Stimulated activated CD4-positive, alpha-beta T cell treated with anti-CD3 and anti-CD28 coated beads, Interleukin-1b, Interleukin-23, amount 100 ng/mL, for 4 hours (primary cell): ENCODE measurements at places on chromosomes 6 and 20.

GRCh38 chr20:49490689-49491088 is 8.2 kb upstream of the KCNB1 start:
- DNase-seq = no peak

DNA sequence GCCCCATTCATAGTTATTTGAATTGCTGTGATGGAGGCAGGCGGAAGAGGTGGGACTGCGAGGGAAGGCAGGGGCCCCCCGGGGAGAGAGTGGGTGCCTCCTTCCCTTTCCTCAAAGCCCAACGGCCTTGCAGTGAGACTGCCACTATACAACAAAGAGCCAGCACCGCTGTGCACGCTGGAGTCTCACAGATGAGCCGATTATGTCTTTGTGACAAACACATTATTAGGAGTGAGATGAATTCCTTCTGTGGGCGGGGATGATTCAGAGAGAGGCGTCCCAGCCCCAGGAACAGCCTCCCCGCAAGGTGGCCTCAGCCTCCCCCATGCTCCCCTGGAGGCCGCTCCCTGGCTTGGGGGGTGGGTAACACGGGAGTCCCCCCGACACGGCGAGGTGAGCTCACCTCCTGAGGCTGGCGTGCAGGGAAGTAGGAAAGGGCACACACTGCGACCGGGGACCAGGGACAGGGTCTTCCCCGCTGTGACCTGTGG is 26.7 kb downstream of the NTSR1 start:
- no peak for DNase-seq

DNA sequence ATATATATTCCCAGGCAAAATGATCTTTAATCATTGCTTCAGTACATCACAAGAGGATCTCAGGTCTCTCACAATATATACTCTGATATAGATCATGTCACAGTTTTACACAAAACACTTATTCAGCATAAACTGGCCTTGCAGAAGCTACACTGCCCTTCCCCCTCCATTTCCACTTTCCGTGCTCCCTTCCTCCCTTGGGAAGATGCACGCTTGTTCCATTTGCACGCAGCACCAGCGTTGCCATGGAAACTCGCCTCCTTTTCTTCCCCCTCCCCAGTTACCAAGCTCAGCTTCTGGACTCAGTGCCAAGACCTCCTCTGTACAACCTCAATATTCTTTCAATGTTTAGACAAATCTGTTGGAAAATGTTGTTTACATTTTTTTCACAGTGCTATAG is 154.6 kb downstream of the RFPL4B start:
- no peak for DNase-seq

DNA sequence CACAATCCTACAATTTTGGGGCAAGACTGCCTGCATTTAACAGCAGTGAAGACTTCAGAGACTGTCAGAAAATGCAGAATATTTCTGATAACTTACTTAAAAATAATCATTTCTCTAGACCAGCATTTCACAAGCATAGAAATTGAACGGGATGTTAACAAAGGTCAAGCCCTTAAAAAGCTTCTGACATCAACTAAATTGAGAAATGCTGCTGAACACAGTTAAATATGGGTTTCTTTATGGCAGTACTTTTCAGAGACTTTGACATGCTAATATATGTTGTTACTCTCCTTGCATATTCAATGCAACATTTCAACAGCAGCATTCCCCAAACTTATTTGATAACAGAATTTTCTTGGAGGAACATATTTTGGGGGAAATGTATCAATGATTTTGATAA is 84.5 kb downstream of the KIF13A start:
- no peak for DNase-seq

DNA sequence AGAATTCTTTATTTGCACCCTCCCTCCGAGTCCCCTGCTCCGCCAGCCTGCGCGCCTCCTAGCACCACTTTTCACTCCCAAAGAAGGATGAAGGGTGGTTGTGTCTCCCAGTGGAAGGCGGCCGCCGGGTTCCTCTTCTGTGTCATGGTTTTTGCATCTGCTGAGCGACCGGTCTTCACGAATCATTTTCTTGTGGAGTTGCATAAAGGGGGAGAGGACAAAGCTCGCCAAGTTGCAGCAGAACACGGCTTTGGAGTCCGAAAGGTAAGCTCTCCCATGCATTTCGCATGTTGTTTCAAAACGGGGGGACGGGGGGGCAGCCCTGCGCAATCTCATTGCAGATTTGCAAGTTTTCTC is 357 bp downstream of the PCSK2 start:
- no peak for DNase-seq

DNA sequence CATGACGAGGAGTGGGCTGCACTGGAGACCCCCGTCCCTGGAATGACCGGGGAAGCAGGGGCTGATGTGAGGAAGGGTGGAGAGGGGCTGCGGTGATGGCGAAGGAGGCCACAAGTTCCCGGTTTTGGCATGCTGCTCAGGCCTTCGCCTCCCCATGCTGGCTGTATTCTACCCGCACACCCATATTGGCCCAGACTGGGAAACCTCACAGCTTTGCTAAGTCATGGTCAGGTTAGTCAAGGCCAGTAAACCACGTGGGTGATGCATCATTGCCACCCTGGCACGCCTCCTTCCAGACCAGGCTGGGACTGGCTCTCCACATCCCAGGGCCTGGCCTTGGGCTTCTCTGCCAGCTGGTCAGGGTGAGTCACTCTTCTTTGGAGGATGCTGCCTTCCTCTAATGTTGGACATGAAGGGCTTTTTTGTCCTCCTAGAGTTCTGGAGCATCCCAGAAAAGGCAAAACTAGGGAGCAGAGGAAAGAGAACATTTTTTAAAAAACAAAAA is 53.8 kb downstream of the PCNA start:
- DNase-seq = no peak

- no peak for DNase-seq
Measured at GRCh38 chr6:57104336-57104735, 14.3 kb downstream of the ZNF451 start.

DNA sequence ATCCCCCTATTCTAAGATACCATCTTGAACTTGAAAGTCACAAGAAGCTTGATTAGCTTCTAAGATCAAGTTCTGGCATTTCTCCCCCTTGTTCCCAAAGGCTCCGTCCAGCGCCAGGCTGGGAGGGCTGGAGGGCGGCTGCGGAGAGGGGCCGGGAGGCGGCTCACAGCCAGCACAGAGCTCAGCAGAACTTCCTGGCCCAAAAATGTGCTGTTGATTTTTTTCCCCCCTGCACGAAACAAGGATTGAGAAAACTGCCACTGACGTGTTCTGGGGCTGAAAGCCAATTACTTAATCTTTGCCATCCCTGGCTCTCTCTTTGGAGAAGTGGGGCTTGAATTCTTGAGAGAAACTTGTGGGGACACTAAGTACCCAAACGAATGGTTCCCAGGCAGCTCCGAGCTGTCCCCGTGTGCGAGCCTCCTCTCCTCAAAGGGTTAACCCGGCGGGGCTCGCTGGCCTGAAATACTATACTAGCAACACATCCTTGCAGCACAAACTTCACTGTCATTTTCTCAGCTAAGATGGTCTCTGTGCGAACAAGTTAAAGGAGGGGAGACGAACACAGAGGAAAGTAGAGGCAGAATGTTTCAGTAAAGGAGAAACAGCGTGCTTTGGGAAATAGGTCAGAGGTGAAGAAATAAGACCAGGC is 452 bp downstream of the TRAF3IP2 start:
- DNase-seq = no peak

DNA sequence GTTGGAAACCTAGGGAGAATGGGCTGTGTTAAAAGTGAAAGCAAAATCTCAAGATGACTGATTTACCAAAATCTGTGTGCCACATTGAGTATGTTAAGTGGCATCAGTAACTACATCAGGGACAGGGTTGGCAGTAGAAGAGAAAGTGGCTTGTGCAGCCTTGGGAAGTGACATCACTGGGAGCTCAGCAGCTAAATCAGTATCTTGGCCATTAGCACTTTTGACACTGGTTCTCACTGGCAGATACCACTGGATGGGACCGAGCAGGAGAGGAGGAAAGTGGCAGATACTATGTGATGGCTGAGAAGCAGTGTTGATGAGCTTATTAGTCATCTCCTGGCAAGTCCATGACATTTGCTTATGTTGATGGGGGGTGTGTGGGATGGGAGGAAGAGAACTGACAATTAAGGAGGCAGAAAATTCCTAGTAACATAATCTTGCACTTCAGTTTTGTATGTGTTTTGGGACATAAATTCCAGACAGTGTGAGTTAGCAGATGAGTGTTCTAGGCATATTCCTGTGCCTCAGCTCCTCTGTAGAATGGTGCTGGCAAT is 322.2 kb downstream of the SOX4 start:
- no peak for DNase-seq

- DNase-seq = no peak
Measured at GRCh38 chr6:142845624-142846458, 99.1 kb downstream of the HIVEP2 start.

GRCh38 chr6:1228754-1229191 is 83.1 kb upstream of the FOXQ1 start:
- no peak for DNase-seq

GRCh38 chr20:14632906-14633305 is 295.5 kb upstream of the FLRT3 start:
- no peak for DNase-seq

DNA sequence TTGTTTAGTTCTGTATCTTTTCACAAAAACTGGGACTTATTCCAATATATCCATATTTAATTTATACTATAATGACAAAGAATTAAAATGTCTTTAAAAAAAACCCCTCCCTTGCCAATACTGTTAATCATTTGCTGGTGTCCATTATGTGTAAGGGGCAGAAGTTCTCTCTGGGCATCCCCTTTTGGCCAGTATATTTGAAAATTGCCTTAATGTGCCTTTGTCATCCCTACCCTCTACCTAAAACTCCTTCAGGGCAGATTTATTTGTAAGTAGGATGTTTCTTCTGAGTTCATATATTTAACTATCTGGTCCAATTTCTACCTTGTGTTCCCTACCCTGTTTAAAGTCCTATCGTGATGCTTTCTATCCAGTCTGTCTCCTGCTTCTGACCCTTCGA is 62.9 kb downstream of the ARHGAP18 start:
- no peak for DNase-seq

- DNase-seq = peak; percentile 3
Measured at GRCh38 chr20:9609887-9610502, 95.6 kb downstream of the LAMP5 start.

GRCh38 chr6:22530506-22530905 is 38.9 kb upstream of the HDGFL1 start:
- no peak for DNase-seq

GRCh38 chr6:139433631-139434419 is 59.4 kb upstream of the CITED2 start:
- DNase-seq = no peak

DNA sequence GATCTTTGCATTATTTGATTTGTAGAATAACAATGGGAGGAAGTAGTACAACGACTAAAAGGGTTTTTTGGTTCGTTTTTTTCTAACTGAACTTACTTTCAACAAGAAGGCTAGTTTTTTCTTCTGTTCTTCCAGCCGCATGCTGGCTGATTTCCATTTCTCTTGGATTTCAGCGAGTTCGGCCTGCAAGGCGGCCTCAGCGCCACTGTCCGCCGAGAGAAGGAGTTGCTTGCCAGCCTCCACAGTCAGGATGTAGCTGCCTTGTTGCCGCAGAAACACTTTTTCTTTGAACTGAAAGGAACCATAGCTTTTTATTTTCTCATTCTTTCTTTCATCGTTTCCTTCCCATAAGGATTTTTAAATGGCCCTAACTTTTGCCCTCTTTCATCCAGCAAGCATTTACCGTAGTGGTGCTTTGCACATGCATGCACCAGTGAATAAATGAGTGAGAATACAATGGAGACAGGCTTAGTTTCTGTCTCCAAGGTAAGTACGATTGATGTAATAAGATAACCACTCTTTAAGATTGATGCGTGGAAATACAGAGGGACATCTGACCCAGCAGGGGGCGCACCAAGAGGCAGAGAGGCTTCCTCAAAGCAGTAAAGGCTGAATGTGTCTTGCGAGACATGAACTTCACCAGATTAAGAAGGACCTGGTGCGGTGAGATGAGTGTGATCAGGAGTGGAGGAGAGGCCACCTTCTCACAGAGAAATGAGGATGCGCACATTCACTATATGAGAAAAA is 398.8 kb downstream of the ESR1 start:
- peak; percentile 52 for DNase-seq

GRCh38 chr20:15847196-15847784 is 726.0 kb downstream of the KIF16B start:
- no peak for DNase-seq

DNA sequence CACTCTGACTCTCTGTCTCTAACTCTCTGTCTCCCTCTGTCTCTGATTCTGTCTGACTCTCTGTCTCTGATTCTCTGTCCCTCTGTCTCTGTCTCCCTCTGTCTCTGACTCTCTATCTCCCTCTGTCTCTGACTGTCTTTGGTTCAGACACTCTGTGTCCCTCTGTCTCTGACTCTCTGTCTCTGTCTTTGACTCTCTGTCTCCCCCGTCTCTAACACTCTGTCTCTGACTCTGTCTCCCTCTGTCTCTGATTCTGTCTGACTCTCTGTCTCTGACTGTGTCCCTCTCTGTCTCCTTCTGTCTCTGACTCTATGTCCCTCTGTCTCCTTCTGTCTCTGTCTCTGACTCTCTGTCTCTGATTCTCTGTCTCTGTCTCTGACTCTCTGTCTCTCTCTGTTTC is 21.7 kb upstream of the NOL4L start:
- DNase-seq = no peak

GRCh38 chr6:120604510-120604909 is 729.8 kb downstream of the TBC1D32 start:
- no peak for DNase-seq

DNA sequence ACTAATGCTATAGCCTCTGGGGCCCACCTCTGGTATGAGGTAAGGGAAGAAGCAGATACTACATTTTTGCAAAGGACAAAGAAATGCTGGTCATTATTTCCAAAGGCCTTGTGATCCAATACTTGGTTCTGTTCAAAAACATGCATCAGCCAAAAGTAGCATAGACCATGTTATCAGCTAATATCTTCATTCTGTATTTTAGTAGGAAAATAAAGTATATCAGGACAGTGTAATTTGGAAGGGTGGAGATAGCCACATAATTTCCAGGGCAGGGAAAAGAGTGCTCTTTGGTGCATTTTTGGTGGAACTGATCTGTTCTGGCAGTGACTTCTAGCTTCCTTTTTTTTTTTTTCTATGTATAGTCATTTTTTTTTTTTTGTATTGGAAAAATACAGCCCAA is 258.0 kb upstream of the SOX4 start:
- DNase-seq = no peak

- no peak for DNase-seq
Measured at GRCh38 chr6:782141-782540, 89.2 kb upstream of the EXOC2 start.

GRCh38 chr20:13648291-13649228 is 9.8 kb upstream of the TASP1 start:
- DNase-seq = no peak

GRCh38 chr6:147715035-147715434 is 206.5 kb downstream of the SAMD5 start:
- DNase-seq = no peak

DNA sequence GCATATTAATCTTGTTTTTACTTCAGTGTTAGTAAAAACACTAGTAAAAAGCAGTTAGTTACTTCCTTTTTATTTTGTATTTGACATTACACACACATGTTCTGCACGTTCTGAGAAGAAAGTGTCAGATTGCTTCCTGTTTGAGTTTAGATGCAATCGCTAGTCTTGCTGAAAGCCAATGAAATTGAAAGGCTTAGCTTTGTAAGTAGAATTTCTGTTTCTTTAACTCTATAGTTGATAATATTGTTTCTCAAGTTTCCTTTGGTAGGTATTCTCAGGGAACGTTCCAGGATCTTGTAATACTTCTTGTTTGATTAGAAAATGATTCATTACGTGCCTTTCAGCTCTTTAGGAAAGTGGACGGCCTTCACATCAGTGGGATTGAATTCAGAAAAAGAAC is 55.0 kb downstream of the CDKAL1 start:
- no peak for DNase-seq
